ENCODE measurements at places on chromosomes 11 and 22.

DNA sequence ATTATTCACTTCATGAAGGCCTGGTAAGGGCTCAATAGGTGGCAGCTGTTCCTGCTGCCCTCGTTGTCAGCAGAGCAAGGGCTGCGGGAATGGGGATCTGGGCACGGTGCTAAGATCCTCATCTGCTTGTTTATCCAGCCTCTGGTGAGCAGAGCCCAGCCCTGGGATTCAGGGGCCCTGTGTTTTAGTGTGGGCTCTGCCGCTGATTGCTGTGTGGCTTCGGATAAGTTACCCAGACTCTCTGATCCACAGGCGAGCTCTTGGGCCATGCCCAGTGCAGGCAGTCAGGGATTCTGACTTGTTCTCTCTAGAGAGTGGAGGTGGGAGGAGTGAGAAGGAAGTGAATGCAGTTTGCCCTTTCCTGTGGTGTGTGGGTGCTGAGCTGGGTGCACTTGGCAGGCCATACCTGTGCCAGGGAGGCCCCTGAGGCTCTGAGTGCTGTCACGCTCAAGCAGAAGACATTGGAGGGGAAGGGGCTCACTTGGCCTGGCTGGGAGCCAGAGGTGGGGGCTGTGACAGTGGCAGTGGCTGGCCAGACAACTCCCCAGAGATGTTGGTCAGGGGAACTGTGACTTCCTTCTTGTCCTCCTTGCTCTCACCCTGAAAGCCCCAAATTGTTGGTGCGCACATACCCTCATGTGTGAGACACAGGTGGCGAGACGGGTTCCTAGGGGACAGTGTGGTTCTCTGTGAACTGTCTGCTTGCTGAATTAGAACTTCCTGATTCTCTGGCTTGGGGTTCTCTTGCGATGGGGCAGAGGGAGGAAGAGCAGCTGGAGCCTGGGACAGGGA is 43.7 kb downstream of the CD82 start:
- DNase-seq = peak; percentile 68

DNA sequence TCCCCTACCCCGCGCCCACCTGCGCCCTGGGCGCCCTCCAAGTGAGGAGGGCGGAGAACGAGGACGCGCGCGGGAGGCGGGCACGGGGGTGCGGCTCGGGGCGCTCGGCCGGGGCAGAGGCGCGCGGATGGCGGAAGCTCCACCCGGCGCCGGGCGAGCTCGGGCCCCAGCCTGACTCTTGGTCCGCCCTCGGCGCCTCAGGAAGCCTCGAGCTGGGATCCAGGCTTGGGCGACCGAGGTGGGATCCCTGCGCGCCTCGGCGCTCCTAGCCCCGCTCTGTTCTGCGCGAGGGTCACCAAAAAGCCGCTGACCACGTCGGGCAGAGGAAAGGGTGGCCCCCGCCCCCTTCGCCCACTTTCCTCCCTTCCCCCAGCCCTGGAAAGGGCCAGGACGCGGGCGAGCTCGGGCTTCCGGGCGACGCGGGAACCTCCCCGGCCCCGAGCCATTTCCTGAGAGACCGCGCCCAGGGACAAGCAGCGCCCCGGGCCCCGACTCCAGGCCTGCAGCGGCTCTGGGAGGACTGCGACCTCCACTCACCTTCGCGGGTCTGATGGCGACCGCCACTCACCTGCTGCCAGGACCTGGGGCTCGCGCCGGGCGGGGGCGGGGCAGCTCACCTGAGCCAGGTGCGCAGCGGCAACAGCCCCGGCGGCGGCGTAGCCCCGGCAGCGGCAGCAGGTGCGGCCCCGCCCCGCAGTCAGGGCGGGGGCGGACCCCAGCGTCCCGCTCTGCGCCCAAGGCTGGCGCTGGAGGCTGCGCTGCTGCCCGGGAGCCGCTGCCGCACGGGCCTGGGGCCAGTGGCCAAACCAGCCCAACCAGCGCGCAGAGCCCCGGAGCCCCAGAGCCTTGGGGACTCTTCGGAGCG is 2.2 kb upstream of the SIGIRR start:
- DNase-seq = no peak

DNA sequence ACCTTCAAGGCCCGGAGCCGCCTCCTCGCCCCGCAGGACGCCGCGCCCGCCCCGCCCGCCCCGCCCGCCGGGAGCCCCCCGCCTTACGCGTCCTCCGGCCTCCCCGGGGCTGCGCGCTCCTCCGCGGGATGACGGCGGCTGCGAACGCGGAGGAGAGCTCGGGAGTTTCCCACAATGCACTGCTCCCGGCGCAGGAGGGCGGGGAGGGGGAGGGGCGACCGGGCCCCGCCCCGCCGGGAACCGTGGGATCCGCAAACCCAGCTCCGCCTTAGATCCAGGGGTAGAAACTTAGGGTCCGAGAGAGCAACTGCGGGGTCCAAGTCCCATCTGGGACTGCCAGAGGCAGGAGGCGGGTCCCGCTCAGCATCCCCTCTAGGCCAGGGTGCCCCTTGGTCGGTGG is at the start of gene CEND1:
Gene CEND1, minus strand, starts transcription at position 148 of the 400 bp plus-strand sequence. CDS start 1,514 bp downstream, outside the sequence.
- DNase-seq = peak; percentile 81

- DNase-seq = peak; percentile 75
These were observed 29.8 kb downstream of the SREBF2 start for GRCh38 chr22:41862530-41863266.

DNA sequence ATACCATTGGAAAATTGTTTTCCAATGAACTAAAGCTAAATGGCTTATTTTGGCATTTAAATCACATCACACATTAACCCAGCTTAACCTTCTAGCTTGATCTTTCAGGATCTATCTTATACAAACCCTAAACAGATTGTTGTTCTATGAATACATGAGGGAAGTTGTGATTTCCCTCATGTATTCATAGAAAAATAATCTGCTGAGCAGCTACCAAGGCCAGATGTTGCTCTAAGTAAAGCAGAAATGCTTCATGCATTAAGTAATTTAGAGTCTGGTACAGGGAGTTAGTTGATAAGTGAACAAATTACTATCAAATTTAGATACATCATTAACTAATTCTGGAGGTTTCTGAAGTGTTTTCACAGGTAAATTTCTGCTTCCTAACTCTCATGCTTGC is 204.6 kb upstream of the ANO3 start:
- DNase-seq = no peak

DNA sequence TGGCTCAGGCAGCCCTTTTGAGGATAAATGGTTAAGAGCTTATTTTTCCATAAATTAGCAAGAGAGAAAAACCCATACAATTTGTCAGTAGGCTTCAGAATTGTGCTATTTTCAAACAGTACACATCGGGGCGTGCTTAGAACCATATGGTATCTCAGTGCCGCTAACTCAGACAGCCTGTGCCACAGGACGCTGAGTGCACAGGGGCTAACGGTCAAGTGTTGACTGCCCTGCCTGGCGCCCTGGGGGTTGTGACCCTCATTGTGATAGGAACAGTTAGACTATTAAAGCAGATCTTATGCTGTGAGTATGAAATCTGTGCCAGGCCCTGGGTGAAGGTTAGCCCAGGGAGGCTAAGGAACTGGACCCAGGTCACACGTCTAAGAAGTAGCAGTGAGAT is 1519.7 kb downstream of the BRD1 start:
- no peak for DNase-seq

DNA sequence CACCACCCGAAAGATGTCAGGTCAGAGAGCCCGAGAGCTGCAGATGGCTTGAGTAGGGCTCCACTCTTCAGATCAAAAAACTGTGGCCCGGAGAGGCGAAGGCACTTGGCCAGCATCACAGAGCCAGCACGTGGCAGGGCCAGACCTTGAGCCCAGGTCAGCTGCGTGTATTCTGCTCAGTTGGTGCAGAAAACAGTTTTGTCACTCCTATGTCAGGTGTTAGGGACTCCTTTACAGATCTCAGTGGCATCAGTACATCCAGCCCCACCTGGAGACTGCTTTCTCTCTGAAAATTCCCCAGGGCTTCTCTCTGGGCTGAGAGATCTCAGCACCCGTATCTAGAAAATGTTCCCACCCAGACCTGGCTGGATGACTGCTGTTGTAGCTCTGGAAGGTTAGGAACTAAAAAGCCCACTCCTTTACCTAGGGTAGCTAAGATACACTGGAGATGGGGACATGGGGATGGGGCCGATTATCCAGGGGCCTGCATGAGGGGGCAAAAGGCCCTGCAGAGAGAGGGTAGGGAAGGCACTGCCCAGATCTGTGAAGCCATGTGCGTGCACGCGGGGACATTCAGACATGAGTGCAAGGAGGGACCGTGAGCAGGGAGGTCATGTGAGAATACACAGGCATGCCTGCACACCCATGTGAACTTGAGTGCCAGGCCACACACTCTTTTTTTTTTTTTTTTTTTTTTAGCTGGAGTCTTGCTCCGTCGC is 3.4 kb downstream of the APOA1 start:
- no peak for DNase-seq

- no peak for DNase-seq
These were observed 72.3 kb downstream of the ETS1 start for GRCh38 chr11:128515086-128515485.

DNA sequence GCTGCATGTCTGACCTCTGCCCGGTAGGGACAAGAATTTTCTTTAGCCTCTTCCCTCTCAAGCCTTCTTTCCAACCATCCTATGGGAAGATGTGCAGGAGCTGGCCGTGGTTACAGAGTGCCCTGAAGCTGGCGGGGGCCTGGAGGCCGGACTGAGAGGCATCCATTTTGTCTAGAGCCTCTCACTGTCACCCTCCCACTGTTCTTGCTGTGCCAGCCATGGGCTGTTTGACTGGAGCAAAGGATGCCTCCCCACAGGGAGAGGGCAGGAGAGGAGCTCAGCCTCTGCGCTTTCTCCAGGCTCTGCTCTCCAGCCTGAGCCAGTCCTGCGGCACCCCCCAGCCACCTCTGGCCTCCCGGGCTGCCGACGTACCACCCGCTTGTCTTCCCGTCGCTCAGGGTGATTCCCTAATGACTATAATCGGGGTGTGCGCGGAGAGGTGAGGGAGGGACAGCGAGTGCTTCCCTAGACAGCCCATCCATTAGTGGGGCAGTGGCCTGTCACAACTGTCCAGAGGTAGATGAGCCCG is 123.8 kb downstream of the NECTIN1 start:
- DNase-seq = no peak

- no peak for DNase-seq
These were observed 3.8 kb downstream of the CHRNA10 start for GRCh38 chr11:3667149-3668035.

- no peak for DNase-seq
These were observed 172.0 kb upstream of the NTM start for GRCh38 chr11:131198161-131199014.

DNA sequence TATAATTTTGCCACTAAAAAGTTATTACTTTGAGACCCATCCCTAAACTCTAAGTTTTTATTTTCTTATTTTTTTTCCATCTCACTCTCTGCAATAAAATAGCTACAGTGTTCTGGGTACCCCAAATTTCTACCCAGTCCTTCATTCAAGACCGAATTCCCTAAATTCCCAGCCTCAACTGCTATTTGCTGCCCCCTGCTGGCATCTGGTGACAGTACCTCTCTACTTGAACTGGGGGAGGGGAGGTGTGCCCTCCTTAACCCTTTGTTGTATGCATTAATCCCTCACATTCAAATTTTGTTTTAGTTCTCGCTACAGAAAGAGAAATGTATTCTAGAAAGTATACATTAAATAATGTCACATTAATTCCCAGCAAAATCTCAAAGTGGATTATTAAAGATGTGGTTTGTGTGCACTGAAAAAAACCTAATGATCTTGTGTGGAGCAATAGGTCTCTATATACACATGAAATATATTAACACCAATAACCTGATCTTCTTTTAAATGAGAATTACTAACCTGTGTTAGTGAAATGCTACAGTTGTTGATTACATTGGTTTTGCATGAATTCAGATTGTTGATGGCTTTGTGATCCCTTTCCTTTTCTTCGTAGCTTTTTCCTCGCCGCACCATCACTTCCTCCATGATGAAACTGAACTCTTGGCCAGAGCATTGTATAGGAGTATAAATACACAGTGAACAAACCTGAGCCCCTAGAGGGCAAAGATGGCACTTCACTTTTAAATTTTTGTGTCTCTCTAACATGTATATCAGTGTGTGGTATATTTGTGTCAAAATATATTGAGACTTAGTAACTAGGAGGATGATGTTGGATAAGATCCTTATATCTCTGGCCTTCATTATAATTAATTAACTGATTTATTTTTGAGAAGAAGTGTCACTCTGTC is 590.0 kb downstream of the METTL15 start:
- DNase-seq = peak; percentile 20

GRCh38 chr11:36156817-36157519 is 132.3 kb downstream of the COMMD9 start:
- no peak for DNase-seq

GRCh38 chr11:12170501-12170900 is 60.1 kb downstream of the MICAL2 start:
- no peak for DNase-seq

- DNase-seq = no peak
These were observed 7.6 kb downstream of the WNT7B start for GRCh38 chr22:45969414-45969799.

DNA sequence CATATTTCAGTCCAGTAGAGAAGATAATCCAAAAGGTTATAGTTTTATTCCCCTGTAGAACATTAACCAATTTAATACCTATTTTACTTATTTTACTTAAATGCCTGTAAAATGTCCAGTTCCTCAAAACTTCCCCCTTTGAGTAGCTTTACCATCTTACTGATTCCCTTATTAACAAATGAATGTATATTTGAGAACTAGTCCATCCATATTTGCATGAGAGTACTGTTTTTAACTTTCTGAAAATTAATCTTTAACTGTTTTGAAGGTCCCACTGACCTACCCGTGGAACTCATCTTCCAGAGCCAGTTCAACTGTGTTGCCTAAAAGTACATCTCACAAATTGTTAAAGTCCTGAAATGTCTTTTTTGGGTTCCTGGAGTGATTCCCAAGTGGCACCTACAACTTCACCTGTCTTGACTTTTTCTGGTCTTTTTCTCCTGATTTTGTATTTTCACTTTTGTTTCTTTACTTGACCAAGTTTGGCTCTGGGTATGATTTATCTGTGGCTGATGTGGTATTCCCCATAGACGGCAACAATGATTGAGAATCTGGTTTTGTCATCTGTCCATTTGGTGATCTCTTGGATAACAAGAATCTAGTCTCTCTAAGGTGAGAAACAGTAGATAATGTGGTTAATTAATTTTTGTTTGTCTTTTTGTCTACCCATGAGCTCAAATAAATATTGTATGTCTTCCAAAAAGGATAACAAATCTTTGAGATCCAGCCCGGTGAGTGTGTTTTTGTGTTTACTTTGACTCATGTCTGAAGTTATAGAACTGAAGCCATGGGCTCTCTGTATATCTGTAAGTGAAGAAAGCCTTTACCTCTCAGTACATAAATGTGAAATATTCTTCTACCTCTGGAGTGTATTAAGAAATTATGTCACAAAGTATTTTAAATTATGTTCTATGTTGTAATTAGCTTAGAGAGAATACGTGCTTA is 174.2 kb downstream of the ETS1 start:
- no peak for DNase-seq

- no peak for DNase-seq
These were observed 18.3 kb downstream of the ATG13 start for GRCh38 chr11:46635557-46636139.

- no peak for DNase-seq
These were observed 4.2 kb downstream of the ELF5 start for GRCh38 chr11:34509336-34509876.

- no peak for DNase-seq
These were observed 265.9 kb upstream of the SESN3 start for GRCh38 chr11:95496901-95497300.
